Fibroblast of skin of left quadriceps (primary cell): ENCODE measurements at places on chromosomes 6 and 20.

GRCh38 chr6:114030767-114031166 is 59.8 kb upstream of the HDAC2 start:
- DNase-seq: no peak

- no peak for DNase-seq
These were observed 132.2 kb upstream of the SCGN start for GRCh38 chr6:25519856-25520255.

- DNase-seq: no peak
These were observed 76.0 kb upstream of the SHLD1 start for GRCh38 chr20:5674176-5674660.

GRCh38 chr20:39897781-39898466 is 791.1 kb downstream of the MAFB start:
- no peak for DNase-seq

- DNase-seq: no peak
These were observed 15.2 kb downstream of the TBX18 start for GRCh38 chr6:84749181-84749580.

- no peak for DNase-seq
These were observed 504 bp downstream of the VPS16 start for GRCh38 chr20:2840967-2841531.

DNA sequence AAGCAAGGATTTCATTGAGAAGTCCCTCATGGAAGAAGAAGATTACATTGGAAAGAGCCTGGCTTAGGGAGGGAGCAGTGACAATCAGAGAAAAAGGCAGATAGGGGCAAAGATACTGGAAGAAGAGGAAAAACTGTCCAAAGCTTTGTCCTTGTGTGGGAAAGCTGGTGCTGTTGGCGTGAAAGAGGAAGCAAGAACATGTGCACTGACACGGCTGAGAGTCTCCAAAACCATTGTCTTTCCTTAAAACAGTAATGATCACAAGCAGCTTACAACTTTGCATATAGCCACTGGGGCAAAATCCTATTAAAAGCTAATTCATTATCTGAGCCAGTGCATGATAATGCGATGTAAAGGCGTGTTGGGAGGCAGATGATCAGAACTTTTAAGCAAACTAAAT is 85.1 kb upstream of the ESR1 start:
- DNase-seq: no peak

- DNase-seq: peak; percentile 38
These were observed 19.6 kb downstream of the RRBP1 start for GRCh38 chr20:17662333-17663039.

GRCh38 chr6:1561355-1561754 is 48.4 kb upstream of the FOXC1 start:
- no peak for DNase-seq

GRCh38 chr6:168196385-168196860 is 117.4 kb upstream of the FRMD1 start:
- no peak for DNase-seq

- no peak for DNase-seq
These were observed 219.0 kb downstream of the NKAIN2 start for GRCh38 chr6:124022641-124023040.

GRCh38 chr6:143708889-143709288 is 31.1 kb downstream of the PHACTR2 start:
- DNase-seq: no peak
